ENCODE measurements at places on chromosomes 16 and 17. TPM values are rescaled to one million over a fixed set of nuclear protein-coding genes. Genes with fewer than 3 reads are reported as not detected.

The MGAT5B gene
- total RNA-seq: 0.18 TPM

The CDH1 gene
- total RNA-seq: 0.09 TPM

The ALOX12 gene
- total RNA-seq: not detected

The ANKS3 gene
- total RNA-seq: 32.0 TPM

The ARHGDIG gene
- total RNA-seq: 1.8 TPM

The CCL14 gene
- total RNA-seq: not detected

The PYY gene
- not detected for total RNA-seq

The SLC35G6 gene
- not detected for total RNA-seq

The NSRP1 gene
- 9.8 TPM for total RNA-seq

The MT1E gene
- total RNA-seq: 91.7 TPM

The MYO15B gene
- 3.9 TPM for total RNA-seq

The TMEM92 gene
- total RNA-seq: under 0.01 TPM

The HNF1B gene
- not detected for total RNA-seq

The TEKT5 gene
- 0.14 TPM for total RNA-seq

The HSPB9 gene
- not detected for total RNA-seq

The MAP2K4 gene
- 23.2 TPM for total RNA-seq

The GGA2 gene
- total RNA-seq: 15.9 TPM

The TBC1D3D gene
- total RNA-seq: not detected

The RNF43 gene
- not detected for total RNA-seq

The CMIP gene
- 22.3 TPM for total RNA-seq

The ADCY7 gene
- total RNA-seq: 41.2 TPM

The RPS6KB1 gene
- total RNA-seq: 23.3 TPM

The HOXB7 gene
- not detected for total RNA-seq

The ICAM2 gene
- total RNA-seq: 3.1 TPM

The MT4 gene
- total RNA-seq: not detected

The CDR2L gene
- total RNA-seq: 10.9 TPM

The ALDH3A1 gene
- 0.28 TPM for total RNA-seq

The RDM1 gene
- 0.09 TPM for total RNA-seq

The METTL22 gene
- 22.0 TPM for total RNA-seq

The CLEC19A gene
- total RNA-seq: not detected

The CHST4 gene
- total RNA-seq: not detected

The TMEM235 gene
- total RNA-seq: not detected

The ERN2 gene
- not detected for total RNA-seq

The KCNG4 gene
- total RNA-seq: not detected
